Activated CD4-positive, alpha-beta T cell treated with anti-CD3 and anti-CD28 coated beads for 4 hours (primary cell): ENCODE measurements at places on chromosomes 11 and 22.
A peak's percentile ranks its signal among the peaks of the same experiment; 100 is the strongest.

DNA sequence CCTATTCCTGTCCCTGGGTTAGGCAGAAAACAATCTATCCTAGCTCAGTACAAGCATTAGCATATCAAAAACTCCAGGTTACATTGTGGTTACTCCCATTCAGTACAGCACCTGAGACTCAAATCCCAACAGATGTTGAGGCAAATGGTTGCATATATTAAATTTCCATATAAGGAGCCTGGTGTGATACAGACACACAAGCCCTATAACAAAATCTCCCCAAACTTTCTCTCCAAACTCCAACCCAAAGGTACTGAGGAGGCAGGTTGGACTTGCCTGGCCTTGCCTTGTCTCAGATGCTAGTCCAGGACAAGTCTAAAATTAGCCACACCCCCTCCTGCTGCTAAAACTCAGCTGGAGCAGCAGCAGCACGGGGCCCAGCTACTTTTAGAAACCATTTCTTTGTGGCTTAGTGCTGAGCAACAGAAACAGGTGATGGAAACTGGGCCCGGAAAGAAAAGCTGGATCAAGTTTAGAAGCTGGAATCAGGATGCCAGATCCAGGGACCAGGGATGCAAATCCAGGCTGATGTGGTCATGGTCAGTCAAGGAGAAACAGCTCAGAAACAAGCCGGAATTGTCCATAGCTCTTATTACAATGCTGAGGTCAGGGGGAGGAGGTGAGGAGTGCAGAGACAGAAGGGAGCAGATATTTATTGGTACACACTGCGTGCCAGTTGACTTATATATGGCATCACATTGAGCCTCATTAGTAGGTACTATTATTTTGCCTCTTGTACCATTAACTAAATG is 73.7 kb upstream of the AMOTL1 start:
- no peak for DNase-seq

GRCh38 chr11:26474401-26474800 is 97.7 kb downstream of the MUC15 start:
- no peak for DNase-seq

GRCh38 chr22:43014316-43014868 is 557 bp downstream of the PACSIN2 start:
- DNase-seq = peak; percentile 13

DNA sequence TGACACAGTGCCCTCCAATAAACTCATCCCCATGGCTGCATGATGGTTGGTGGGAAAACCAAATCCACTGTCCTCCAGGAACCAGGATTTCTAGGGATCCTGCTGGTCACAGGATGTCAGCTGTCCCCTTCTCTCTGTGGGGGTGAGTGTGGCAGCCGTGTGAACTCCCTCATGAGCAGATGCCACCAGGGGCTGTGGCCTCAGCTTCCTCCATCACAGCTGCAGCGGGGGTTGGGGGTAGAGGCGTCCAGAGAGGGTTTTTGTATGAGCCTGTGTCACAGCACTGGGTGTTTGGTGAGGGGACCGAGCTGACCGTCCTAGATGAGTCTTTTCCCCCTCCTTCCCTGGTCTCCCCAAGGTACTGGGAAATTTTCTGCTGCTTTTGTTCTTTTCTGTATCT is 26.4 kb downstream of the IGLL5 start:
- DNase-seq = no peak
